NCI-H460 (cell line): ENCODE measurements at places on chromosomes 11 and 22.

GRCh38 chr11:21640491-21640890 lies 552.4 kb upstream of the ANO5 start:
- no peak for DNase-seq

- no peak for DNase-seq
Measured at GRCh38 chr11:2208691-2209369, 37.2 kb upstream of the TH start.

DNA sequence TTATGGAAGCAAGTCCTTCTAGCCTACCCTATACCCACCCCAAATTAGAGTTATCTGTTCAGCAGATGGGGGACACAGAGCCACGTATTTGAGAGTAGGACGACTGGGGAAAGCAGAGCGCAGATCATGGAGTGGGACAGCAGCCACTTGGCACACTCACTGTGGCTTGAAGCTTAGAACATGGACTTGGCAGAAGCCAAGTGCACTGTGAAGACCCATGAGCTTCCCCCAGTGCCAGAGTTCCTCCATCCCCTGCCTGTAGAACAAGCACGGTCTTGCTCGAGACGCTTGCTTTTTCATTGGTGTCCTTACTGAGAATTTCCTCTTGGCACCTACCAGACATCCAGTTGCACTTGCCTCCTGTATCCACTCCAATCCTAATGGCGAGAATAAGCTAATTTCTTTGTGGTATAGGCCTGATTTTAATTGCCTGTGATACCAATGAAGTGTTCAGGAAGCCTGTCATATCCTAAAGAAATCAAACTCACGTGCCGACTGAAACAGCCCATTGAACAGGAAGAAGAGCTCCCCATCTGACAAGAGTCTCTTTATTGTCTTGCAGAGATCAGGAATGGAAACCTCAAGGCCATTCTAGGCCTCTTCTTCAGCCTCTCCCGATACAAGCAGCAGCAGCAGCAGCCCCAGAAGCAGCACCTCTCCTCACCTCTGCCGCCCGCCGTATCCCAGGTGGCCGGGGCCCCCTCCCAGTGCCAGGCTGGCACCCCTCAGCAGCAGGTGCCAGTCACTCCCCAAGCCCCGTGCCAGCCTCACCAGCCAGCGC lies 166.9 kb downstream of the NAV2 start:
- no peak for DNase-seq

GRCh38 chr22:42720263-42721044 lies at the start of gene A4GALT:
Gene A4GALT (minus strand): TSS chr22:42720870. CDS start chr22:42693951, 26,919 bp downstream.
- no peak for DNase-seq

DNA sequence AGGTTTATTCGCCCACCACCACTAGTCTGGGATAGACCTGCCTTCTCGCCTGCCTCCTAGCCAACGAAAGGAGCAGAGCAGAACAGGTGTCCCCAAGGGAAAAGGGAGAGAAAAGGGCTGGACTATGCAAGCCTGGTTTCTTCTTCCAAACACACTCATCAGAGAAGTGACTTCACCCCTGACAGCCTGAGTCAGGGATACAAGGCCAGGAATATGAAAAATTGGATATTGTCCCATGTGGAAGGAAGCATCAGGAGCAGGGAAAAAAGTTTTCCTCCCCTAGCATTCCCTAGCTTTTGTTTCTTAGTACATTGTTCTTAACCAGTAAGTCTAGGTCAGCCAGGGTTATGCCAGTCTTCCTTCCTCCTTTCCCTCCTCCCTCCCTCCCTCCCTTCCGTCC lies 56.9 kb upstream of the TNRC6B start:
- DNase-seq = no peak

DNA sequence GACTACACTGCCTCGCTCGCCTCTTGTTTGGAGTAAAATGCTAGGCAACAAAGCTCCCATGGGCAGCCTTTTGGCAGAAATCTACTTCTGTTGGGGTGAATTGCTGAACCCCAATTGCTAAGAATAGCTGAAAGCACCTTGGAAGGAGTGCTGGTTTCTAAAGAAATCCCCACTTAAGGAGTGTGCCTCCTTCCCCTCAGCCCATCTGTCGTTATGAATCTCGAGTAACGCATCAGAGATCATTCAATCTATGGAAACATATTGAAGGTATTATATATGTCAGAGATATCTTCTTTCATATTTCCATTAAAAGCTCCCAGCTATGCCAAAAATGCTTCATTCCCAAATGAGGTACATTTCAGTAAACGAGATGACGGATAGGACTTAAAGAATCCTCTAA lies 229.6 kb upstream of the BLID start:
- DNase-seq = no peak

DNA sequence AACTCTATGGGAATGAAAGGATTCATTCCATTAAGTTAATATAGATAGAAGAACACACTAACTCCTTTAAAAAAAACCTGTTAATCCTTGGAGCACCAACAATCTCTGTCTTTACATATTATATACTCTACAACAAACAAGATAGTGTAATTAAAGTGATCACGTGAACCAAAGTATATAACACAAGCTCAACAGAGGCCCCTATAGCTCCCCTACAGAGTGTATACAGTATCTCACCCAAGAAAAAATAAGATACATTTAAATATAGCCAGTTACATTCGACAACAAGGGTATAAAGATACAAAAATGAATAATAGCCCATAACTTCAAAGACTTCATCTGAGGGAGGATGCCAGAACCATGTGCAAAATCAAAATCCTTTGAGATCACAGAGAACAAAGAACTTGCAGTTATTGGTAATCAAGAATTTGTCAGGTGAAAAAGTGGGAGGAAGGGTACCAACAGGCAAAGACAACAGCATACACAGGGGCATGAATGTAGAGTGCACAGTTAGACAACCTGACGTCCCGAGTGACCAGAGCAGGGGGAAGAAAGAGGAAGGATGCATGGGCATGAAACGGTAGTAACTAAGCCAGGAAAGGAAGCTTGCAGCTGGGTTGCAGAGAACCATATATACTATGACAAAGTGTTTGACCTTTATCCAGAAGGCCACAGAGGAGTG lies 4.7 kb downstream of the FCHSD2 start:
- DNase-seq = no peak
